ENCODE measurements at places on chromosomes 2 and 18.

DNA sequence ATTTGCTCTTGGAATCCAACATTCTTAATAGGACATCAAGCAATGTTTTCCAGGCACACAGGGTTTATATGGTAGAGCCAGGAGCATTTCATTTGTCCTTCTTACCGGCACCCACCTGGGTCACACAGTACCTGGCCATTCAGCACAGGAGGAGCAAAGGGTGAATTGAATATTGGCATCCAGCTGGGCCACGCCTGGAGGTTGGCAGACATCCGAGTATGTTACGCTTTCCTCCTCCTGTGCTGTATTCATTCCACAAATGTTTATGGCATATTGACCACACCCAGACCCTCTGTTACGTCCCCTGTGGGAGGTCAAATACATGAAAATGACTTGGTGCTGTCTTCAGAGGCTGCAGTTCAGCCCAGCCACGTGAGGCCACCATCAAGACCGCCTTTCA lies 206.2 kb downstream of the RTP5 start:
- DNase-seq = no peak

- DNase-seq = no peak
Observed at GRCh38 chr2:222736301-222736700, 64.8 kb downstream of the MOGAT1 start.

DNA sequence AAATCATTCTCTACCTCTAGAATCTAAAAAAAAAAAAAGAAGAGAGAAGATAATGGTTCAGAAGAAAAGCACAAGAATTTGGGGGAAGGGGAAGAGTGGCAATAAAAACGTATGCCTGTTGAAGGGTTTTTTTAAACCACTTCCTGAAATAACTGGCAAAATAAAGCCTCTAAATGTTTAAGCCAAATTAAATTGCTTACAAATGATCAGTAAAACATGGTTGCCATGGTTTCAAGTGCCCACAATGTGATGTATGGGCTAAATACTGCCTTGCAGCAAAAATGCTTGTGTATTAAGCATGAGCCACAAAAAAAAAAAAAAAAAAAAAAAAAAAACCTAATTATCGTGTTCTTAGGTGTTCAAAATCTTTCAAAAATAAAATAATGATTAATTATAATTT lies 60.8 kb downstream of the RBM43 start:
- no peak for DNase-seq

DNA sequence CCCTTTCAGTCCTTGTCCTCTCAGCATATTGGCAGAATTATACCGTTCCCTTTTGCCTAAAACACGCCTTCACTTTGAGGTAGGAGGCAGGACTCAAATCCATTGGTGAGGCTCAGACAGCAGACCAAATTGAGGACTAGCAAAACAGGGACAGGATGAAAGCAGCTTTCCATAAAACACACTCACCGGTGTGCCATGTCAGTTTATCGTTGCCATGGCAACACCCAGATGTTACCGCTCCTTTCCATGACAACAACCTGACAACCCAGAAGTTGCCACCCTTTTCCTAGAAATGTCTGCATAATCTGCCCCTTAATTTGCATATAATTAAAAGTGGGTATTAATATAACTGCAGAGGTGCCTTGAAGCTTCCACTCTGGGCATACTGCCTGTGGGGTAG lies 730.4 kb downstream of the METTL4 start:
- DNase-seq = no peak

DNA sequence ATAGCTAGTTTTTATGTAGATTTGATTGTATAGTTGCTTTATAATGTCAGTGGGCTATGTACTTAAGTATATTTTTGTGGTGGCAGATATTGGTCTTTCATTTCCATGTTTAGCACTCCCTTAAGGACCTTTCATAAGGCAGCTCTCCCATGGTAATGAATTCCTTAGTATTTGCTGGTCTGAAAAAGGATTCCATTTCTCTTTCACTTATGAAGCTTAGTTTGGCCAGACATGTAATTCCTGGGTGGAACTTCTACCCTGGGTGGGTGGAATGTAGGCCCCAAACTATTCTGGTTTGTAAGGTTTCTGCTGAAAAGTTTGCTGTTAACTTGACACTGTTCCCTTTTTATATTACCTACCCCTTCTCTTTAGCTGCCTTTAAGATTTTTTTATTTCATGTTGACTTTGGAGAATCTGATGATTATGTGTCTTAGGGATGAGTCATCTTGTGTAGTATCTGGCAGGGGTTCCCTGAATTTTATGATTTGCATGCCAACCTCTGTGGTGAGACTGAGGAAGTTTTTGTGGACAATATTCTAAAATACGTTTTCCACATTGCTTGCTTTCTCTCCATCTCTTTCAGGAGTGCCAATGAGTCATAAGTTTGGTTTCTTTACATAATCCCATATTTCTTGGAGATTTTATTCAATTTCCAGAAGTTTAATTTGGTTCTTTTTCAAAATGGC lies 65.4 kb upstream of the VRK2 start:
- DNase-seq = no peak

DNA sequence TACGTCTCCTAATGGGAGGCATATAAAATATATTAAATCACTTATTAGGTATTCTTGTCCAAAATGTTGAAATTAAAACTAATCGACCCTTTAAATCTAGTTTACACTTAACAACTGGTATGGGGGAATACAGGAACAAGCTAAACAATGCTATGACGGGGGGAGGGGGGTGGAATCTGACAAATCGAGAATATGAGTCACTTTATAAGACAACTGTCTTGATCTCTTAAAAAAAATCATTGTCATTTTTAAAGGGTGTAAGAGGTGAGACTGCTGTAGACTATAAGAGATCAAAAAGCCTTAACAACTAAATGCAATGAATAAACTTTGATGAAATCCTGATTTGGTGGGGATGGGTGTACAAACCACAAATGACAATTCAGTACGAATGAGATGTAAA lies 6.0 kb downstream of the MAP3K2 start:
- DNase-seq = no peak

- no peak for DNase-seq
Observed at GRCh38 chr2:119216994-119217393, 6.6 kb upstream of the STEAP3 start.

GRCh38 chr2:68193787-68194372 lies 36.2 kb downstream of the PNO1 start:
- no peak for DNase-seq

- DNase-seq = no peak
Observed at GRCh38 chr2:197675711-197676188, 363 bp upstream of the RFTN2 start.

DNA sequence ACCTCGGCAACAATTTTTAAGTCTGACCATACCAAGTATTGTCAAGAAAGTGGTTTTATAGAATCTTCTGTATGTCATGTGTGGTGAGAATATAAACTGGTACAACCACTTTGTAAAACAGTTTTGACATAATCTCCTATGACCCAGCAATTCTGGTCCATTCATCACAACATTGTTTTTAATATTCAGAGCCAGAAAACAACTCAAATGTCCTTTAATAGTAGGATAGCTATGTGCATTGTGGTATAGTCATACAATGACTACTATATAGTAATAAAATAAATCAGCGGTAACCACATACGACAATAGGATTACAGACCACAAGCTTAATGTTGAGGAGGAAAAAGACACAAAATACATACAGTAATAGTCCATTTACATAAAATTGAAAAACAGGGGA lies 175.2 kb upstream of the SPATS2L start:
- no peak for DNase-seq

- DNase-seq = no peak
Observed at GRCh38 chr2:88159955-88160415, 10.2 kb upstream of the THNSL2 start.

- no peak for DNase-seq
Observed at GRCh38 chr2:215465256-215465655, 29.4 kb upstream of the FN1 start.

DNA sequence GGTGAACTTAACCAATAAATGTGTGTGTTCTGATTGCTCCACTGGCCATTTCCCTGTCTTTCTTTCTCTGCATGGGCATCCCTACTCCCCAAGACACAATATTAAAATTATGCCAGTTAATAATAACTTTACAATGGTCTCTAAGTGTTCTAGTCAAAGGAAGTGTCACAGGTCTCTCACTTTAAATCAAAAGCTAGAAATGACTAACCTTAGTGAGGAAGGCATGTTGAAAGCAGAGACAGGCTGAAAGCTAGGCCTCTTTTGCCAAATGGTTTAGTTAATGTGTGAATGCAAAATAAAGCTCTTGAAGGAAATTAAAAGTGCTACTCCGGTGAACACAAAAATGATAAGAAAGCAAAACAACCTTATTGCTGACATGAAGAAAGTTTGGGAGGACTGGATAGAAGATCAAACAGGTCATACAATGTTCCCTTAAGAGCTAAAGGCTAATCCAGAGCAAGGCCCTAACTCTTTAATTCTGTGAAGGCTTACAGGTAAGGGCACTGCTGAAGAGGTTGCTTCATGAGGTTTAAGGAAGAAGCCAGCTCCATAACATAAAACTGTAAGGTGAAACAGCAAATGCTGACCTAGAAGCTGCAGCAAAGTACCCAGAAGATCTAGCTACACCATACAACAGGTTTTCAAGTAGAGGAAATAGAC lies 44.0 kb upstream of the ARHGAP15 start:
- no peak for DNase-seq

DNA sequence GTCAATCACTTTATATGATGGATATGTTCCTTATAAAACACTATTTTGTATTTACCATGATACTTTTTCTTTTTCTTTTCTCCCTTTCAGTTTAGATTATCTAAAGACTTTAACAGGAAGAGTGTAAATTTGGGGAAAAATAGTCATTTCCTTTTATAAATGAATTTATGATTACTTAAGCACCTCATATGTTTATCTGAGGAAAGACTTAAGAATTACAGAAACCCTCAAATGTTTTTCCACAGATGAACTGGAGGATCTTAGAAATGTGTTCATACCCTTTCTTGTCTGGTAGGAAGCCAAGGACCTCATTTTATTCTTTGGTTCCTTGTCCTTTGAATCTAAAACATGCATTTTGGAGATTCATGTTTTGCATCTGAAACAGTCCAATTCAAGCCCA lies 36.7 kb downstream of the MAPRE2 start:
- DNase-seq = no peak

DNA sequence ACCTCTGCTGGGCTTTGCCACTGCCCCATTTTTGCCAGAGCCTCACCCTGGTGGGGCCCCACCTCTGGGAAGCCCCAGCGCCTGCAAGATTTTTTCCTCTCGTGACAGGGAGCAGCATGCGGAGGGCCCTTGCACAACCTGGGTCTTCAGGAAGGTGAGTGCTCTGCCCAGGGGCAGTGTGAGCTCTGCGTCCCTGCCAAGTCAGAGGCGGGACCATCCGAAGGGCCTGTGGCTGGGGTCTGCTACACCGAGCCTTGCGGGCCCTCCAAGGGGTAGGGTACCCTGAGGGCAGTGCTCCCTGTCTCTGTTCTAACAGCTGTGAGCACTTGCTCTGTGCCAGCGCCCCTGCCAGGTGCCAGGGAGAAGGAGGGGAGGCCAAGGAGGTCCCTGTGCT lies 5.8 kb upstream of the ODC1 start:
- DNase-seq = no peak

DNA sequence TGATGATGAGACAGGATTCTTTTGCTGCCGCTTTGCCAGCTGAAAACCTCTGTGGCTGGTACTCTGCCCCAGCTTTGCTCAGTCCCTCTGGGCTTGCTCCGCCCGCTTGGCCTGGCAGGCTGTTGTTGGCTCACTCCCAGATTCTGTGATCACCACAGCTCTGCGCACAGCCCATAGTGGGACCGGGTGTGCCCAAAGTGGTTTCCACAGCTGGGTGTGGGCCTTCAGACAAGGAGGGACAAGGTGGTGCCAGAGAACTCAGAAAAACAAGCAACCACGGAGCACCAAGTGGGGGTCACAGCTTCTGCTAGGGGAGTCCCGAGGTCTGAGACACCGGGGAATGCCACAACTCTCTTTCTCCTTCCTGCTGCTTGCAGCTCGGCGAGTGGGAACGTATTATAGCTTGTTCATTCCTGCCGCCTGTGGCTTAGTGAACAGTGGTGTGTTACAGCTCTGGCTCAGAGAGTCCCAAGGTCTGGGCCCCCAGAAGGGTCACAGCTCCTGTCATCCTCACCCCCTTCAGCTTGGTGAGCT lies 9.2 kb upstream of the KYNU start:
- DNase-seq = no peak

GRCh38 chr2:239405071-239405470 lies 4.3 kb upstream of the HDAC4 start:
- no peak for DNase-seq

GRCh38 chr2:68775272-68775842 lies 40.7 kb downstream of the ARHGAP25 start:
- DNase-seq = no peak

- no peak for DNase-seq
Observed at GRCh38 chr2:32735348-32735747, 107.5 kb downstream of the TTC27 start.

- DNase-seq = no peak
Observed at GRCh38 chr2:27715318-27716210, 51.9 kb downstream of the SLC4A1AP start.

DNA sequence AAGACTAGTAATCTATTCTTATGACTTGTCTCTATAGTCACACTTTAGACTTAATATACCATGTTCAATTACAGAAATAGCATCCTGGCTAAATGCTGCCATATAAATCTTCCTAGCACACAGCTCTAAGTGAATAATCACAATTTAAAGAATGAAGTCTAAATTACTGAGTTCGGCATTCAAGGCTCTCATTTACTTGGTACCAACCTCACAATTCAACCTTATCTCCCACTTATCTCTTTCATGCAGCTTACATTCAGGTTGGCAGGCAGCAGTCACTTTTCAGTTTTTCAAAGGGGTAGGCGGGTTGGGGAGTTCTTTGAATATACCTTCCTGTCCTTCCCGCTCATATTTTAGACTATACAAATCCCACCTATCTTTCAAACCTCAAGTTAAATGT lies 1.5 kb downstream of the MMADHC start:
- no peak for DNase-seq

- DNase-seq = no peak
Observed at GRCh38 chr2:866009-866680, 84.5 kb upstream of the SNTG2 start.

- DNase-seq = no peak
Observed at GRCh38 chr2:38763228-38763627, 12.1 kb upstream of the SRSF7 start.

DNA sequence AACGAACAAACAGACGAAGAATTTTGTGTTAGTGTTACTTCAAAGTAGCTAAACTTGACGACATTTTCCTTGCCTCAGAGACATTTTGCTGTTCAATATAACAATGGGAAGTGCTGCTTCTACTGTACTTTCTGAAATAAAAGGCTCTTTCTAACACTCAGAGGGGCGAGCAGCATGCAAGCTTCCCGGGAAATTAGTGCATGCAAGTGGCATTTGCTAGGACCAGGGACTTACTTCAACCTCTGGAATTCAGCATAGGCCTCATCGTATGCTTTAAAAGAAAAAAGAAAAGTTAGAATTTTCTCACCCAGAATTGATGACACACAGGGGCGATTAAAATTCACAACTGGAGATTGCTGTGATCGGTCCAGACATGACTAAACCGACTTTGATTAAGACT lies 62.5 kb upstream of the LPIN2 start:
- no peak for DNase-seq

GRCh38 chr2:151071382-151071781 lies 190.3 kb downstream of the RBM43 start:
- DNase-seq = no peak
